ENCODE measurements at places on chromosomes 2 and 18.

DNA sequence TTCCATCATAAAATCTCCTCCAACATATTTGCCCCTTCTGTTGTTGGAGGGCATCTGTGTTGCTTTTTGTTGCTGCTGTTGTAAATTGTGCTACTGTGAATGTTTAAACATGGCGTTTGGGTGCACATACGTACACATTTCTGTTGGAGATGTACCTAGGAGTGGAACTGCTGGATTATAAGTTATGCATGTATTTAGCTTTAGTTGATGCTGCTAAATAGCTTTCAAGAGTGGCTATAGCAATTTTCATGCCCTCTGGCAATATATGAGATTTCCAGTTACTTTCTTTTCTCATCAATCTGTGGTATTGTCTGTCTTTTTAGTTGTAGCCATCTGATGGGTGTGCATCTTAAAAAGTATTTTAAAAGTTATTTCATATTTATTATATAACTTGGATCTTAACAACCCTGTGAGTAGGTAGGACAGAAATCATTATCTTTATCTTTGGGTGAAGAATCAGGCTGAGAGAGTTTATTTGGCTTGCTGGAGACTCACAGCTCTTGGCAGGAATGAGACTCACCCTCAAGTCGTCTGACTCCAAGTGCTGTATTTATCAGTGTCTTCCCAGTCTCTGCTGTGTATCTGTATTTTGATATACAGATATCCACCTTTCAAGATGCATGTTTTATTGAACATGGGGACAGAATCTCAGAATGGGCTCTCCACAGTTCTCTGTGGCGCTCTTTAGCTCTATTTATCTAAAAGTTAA lies 16.9 kb downstream of the ZNF236 start:
- DNase-seq = no peak

DNA sequence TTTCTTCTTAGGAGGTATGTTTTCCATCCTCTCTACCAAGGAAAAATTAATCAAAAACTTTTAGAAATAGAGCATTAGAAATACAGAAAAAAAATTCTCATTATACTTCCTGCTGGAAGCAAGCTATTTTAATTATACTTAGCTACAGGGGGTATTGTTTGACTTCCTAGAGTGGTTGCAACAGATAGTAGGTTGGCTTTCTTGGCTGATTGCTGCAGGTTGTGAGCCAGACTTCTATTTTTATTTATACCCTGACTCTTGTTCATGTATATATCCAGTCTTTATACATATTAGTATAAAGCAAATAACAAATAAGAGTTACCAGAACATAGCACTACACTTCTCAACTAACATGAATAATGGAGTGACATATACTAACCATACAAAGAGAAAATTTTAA lies 460.8 kb upstream of the REG3G start:
- no peak for DNase-seq

DNA sequence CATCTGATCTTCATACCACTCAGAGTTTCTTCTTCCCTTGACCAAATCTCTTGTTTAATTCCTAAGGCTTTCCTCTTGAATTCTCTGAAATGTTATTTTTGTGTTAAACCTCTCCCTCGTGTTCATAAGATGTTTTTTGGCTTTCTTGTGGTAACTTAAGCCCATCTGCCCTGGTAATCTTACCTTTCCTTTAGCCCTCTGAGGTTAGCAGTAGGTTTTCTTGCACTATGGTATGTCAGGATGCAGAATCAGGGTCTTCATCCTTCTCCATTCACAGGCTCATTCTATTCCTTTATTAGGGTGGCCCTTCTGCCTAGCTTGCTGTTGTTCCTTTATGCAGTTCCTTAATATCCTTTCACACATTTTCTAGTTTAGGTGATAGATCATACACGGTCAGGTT lies 24.1 kb downstream of the GIGYF2 start:
- no peak for DNase-seq

- DNase-seq = no peak
Observed at GRCh38 chr2:96887493-96888012, 17.7 kb upstream of the SEMA4C start.

- DNase-seq = no peak
Observed at GRCh38 chr2:10234409-10235094, 68.2 kb upstream of the HPCAL1 start.

DNA sequence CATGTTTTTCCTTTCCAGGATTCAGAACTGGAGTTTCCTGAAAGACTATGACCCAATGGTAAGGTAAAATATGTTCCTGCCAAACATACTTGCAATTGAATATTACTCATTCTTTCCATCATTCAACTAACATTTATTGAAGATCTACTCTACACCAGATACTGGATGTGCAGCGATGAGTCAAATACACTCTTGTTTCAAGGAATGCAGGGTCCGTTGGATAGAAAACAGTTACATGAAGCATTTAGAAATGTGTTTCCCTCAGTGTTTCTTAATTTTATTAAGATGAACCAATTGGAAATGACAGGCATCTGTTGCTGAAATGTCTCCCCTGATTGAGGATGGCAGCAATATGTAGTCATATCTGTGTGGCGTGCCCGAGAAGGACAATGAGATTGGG lies 14.8 kb upstream of the SLC66A3 start:
- DNase-seq = no peak

- DNase-seq = no peak
Observed at GRCh38 chr2:27963472-27963871, 72.9 kb downstream of the BABAM2 start.

DNA sequence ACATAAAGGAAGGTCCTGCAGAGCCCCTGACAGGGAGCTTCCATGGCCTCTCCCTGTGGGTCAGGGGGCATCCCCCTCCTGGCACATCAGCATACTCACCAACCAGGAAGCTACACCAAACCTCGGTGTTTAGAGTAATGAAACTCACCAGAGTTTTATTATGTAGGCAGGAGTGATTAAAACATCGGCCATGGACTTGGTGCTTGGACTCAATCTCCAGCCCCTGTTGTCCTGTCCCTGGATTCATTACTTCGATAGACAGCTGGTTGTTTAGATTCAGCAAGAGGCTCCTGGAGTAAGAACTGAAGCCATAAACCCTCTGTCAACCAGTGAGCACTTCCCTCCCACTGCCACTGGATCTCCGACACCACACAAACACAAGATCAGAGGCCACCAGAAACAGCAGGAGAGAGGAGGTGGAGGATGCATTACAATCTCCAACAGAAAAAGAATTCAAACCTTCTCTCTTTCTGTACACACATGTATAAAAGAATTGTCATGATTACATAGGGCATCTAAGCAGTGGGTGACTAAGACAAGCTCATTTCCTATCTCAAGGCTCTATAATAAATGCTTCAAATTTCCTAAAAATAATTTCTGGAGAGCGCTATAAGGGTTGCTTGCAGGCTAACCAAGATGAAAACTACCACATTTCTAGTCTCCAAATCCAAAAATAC lies 27.2 kb downstream of the TBC1D8 start:
- DNase-seq = no peak

DNA sequence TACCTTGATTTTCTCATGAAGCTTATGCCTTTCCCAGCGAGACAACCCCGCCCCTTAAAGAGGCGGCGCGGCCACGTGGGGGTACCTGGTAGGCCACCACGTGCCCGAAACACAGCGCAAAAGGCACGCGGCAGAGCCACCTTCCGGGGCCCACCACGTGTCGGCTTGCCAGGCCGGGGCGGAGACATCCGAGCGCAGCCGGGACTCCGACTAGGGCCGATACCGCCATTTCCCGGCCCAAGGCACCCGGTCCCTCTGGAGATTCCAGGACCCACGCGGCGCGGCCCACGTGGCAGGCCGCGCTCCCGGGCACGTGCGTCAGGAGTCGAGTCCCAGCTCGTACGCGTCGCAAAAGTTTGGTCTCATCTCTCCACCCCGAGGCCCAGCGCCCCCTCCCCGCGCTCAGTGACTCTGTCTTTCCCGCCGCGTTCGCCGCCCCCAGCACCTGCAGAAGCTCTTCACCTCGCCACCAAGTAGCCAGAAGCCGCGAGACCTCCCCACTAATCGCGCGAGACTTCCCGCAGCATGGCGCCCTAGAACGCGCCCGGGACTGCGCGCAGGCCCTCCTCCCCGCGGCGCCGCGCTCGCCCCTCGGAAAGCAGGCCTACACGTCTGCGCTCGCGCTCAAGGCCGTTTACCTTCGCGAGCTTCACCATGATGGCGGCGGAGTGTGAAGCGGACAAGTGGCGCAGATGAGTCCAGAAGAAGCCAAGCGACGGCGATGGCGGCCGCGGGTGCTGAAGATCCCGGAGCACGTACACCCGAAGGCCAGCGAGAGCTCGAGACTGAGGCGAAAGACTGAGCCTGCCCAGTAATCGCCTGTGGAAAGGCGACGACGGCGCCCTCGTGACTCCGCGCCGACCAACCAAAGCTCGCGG lies at the start of gene NCL:
TSS of gene NCL (minus strand) at position 787 of the 878 bp plus-strand sequence. CDS start at position 656, 131 bp downstream.
- peak; percentile 77 for DNase-seq

DNA sequence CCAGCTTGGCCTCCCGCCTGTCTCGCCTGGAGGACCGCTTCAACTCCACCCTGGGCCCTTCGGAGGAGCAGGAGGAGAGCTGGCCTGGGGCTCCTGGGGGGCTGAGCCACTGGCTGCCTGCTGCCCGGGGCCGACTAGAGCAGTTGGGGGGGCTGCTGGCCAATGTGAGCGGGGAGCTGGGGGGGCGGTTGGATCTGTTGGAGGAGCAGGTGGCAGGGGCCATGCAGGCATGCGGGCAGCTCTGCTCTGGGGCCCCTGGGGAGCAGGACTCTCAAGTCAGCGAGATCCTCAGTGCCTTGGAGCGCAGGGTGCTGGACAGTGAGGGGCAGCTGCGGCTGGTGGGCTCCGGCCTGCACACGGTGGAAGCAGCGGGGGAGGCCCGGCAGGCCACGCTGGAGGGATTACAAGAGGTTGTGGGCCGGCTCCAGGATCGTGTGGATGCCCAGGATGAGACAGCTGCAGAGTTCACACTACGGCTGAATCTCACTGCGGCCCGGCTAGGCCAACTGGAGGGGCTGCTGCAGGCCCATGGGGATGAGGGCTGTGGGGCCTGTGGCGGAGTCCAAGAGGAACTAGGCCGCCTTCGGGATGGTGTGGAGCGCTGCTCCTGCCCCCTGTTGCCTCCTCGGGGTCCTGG lies 3.7 kb upstream of the KHK start:
- DNase-seq = no peak

DNA sequence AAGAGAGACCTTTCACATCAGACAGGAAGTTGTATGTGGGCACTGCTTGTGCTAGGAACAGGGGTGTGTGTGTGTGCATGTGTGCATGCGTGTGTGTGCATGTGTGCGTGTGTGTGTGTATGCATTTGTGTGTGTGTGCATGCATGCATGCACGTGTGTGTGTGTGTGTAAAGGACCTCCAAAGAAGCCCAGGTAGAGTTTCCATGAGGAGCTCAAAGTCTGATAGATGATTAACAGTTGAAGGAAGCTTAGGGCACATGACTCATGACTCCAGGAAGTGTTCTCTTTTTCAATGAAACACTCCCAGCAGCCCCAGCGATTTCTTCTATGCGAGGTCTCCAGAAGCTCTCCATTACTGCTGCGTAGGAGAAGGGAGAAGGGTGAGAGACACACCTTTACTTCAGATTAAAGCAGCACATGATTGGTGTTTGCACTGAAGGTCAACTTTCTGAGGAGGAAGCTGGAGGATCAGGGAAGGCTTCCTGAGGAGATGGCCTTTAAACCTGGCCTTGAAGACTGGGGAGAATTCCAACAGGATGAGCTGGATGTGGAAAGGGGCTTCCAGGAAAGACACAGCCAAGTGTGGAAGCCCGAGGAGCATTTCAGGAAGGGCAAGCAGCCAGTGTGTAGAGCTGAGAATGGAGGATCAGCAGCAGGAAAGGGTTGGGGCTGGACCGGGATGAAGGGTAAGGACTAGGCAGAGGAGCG lies 77.7 kb downstream of the SMAD4 start:
- DNase-seq = no peak

DNA sequence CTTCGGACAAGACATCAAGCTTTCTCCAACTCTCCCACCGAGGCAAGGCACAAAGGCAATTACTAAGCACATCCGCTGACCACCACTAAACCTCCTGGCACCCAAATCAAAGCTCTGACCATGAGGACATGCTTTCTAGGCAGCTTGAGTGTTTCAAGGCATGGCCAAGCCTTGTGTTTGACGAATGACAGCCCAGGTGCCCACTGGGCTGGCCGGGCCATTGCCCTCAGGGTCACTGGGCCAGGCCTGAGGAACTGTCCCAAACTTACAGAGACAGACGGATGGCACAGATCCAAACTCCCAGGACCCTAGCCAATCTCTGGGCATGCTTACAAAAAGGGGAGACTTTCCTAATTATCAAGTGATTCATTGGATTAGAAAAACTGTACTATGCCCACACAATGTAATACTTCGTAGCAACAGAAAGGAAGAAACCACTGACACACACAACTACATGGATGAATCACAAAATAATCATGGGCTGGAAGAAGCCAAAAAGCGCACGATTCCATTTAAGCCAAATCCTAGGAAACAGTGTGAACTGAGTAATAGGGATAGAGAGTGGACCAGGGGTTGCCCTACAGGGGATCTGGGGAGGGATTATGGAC lies 20.2 kb downstream of the CRACDL start:
- DNase-seq = no peak

- peak; percentile 51 for DNase-seq
Observed at GRCh38 chr2:240452462-240453256, 17.2 kb downstream of the GPC1 start.

- DNase-seq = no peak
Observed at GRCh38 chr18:7139409-7139808, 21.8 kb upstream of the LAMA1 start.

- no peak for DNase-seq
Observed at GRCh38 chr2:144619760-144620159, 99.8 kb upstream of the ZEB2 start.

DNA sequence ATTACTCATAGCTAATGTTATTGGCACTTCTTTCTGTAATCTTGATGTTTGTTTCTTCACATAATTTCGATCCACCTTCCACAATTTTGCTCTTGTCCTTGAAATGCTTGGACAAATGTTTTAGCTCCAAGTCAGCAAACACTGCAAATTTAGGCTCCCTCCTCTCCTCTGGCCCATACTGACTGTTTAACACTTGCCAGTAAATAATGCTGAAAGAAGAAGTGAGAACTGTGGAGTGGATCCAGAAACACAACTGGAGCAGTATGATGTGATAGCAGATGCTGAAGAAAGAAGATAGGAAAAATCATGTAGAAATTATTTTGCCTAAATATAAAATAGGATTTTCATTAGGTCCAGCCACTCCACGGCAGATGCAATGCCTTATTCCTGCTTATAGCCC lies 415.0 kb upstream of the GYPC start:
- DNase-seq = no peak

GRCh38 chr2:29618024-29618423 lies 303.4 kb downstream of the ALK start:
- DNase-seq = no peak

GRCh38 chr18:45551142-45551815 lies 64.0 kb upstream of the SLC14A2 start:
- DNase-seq = no peak

- no peak for DNase-seq
Observed at GRCh38 chr2:120861191-120861575, 125.5 kb downstream of the GLI2 start.

DNA sequence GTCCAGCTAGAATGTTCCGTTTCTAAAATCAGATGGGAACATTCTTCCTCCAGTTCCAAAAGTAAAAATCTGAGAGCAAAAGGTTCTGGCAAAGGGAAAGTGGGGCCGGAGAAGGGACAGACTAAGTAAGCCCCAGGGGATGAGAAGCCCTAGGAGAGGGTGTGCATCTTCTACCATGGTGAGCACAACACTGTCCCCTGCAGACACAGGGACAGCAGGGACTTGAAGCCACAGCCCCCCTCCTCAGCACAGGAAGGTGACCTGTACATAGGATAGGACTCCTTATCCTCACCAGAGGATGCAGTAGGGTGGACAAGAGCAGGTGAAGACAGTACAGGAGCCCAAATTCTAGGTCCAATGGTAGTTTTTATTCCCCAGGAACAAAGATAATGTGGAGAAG lies 12.6 kb upstream of the ATRAID start:
- DNase-seq = no peak

Data from DMS79 treated with DMSO at 0.1 percent for 48 hours (cell line).